NCI-H69 (cell line): ENCODE measurements at places on chromosomes 11 and 22.

GRCh38 chr11:108818971-108819370 is 154.1 kb downstream of the DDX10 start:
- DNase-seq = no peak

DNA sequence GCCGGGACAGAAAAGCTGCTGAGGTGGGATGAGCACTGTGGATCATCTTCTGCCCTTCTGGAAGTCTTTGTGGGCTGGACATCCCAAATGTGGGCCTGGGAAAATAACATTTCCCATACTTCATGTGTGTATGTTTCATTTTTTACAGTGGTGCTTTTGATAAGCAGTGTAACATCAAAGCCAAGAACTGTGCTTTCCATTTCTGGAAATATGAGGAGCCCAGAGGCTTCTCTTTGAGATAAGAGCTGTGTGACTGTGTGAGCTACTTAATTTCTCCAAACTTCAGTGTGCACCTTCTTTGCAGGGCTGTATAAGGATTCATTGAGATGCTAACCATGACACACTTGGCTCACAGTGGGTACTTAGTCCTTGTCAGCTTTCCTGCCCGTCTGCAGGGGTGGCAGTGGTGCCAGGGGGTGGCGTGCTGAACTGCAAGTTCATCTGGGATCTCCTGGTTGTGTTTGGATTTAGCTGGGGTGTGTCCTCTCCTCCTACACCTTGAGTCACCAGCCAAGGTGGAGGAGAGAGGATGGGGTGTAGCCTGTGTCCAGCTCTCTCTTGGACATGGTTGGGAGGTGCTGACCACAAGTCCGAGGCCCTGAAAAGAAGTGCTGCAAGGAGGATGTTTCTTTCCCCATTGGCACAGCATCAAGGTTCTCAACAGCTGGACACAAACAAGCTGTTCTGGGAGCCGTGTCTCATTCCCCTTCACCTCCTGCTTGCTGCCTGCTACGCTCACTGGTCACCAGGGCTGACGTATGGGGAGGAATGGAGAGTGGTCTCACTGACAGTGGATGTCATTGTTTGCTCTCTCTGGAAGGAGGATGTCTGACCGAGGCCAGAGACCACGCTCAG is 139.4 kb downstream of the TEAD1 start:
- DNase-seq = no peak

DNA sequence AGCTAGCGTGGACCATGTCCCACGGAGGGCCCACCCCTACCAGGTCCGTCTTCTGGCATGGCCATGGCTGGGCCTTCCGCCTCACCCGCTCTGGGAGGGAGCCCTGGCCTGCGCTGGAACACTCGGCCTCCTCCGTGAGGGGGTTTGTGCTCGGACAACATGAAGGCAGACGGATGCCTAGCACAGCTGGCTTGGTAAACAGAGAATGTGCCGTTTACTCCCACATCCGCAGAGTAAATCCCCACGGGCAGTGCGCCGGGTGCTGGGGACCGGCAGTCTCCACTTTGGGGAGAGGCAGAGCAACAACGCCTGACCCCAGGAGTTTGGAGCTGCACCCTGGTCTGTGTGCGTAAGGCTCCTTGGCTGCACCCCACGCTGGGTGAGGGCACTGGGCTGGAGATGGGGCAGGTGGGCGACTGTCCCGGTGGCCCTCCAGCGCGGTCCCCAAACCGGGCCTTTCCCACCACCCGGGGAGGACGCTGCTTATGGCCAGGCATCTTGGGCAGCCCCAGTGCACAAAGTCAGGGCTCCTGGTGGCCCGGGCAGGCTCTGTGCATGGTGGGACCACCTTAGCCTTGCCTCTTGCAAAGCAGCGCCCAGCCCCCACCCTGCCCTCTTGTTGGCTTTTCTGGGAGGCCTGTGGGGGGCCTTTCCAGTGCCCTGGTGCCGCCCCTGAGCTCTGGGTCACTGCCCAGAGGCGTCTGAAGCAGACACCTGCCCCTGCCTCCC is 30.7 kb upstream of the MUC5AC start:
- no peak for DNase-seq

GRCh38 chr11:117185736-117186430 is 7.3 kb downstream of the SIDT2 start:
- DNase-seq = no peak

DNA sequence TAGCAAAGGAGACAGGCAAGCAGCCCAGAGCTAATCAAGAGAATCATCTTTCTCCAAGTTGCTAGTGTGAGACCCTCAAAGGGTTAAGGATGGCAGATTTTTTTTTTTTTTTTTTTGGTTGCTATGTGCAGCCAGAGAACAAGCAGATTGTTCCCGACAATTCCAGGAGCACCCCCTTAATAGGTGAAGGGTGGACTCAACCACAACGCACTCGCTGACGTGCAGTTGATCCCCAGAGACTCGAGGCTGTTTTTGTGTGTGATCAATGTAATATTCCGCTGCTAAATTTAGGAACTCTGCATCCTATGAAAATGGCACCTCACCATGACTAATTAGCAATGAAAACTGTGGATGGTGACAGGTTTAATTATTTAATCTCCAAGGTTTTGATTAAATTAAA is 789.0 kb downstream of the KCNA4 start:
- no peak for DNase-seq

GRCh38 chr11:16356057-16356760 is at the start of gene SOX6:
Gene SOX6 (minus strand): TSS chr11:16356546. CDS start chr11:16341248, 15,298 bp downstream.
- peak; percentile 35 for DNase-seq

- DNase-seq = peak; percentile 74
These were observed 13.2 kb downstream of the CCND1 start for GRCh38 chr11:69654001-69654659.

DNA sequence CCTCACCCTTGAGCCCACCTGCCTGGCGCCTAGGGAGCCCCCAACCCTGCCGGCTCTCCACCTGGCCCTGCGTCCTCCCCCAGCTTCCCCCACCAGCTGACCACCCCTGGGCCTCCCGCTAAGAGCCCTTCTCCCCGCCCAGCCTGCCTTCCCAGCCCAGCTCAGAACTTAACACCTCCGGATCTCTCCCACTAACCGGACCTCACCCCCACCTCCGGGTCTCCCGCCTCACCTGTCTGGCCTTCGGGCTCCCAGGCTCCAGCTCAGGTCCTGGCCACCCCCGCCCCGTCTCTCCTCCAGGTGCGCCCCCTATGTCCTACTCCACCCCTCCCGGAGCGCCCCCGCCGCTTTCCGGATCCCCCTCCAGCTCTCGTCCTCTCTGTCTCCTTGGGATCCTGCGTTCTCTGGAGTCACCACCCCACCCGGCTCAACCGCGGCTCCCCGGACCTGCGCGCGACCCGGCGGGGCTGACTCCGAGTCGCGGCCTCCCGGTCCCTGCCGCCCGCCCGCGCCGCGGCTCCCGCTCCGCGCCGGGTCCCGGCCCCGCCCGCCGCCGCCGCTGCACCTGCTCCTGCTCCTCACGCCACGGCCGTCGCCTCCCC is at the start of gene KCNJ11:
Gene KCNJ11 (minus strand): TSS at position 51 of the 602 bp plus-strand sequence. CDS start 568 bp downstream, outside the sequence.
- peak; percentile 69 for DNase-seq

DNA sequence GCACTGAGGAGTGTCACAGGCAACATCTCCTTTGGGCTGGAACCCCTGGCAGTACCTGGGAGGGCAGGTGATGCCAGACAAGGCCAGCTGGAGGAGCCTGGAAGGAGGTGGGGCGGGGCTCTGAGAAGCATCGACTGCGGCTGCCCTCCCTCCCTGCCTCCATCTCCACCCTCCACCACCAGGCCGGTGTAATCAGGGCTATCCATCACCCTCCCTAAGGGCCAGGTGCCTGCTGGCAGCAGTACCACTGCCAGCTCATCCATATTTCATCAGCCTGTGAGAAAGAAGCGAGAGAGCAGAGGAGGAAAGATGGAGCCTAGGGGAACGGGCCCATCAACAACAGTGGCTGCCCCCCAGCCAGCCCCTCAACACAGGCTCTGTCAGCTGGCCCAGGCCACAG is 51.4 kb upstream of the RASD2 start:
- peak; percentile 93 for DNase-seq

DNA sequence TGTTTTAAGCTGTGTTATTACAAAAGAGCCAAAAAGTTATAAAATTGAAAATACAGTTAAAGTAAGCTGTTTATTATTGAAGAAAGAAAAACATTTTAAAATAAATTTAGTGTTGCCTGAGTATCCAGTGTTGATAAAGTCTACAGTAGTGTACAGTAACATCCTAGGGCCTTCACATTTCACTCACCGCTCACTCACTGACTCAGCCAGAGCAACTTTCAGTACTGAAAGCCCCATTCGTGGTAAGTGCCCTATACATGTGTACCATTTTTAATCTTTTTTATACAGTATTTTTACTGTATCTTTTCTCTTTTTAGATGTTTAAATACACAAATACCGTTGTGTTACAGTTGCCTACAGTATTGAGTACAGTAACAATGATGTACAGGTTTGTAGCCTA is 35.0 kb downstream of the POLD3 start:
- DNase-seq = no peak

- peak; percentile 41 for DNase-seq
These were observed 17.2 kb downstream of the POLR3H start for GRCh38 chr22:41526830-41527799.

- DNase-seq = peak; percentile 57
These were observed 737 bp downstream of the BCL2L13 start for GRCh38 chr22:17639247-17639741.

GRCh38 chr11:126748100-126748791 is 252.3 kb downstream of the KIRREL3 start:
- peak; percentile 97 for DNase-seq

- DNase-seq = no peak
These were observed 44.4 kb downstream of the NAT10 start for GRCh38 chr11:34149786-34150185.
